Myocyte (in vitro differentiated cells): ENCODE measurements at places on chromosomes 12 and 14. TPM values are rescaled to one million over a fixed set of nuclear protein-coding genes. Genes with fewer than 3 reads are reported as not detected.
A peak's percentile ranks its signal among the peaks of the same experiment; 100 is the strongest.

DNA sequence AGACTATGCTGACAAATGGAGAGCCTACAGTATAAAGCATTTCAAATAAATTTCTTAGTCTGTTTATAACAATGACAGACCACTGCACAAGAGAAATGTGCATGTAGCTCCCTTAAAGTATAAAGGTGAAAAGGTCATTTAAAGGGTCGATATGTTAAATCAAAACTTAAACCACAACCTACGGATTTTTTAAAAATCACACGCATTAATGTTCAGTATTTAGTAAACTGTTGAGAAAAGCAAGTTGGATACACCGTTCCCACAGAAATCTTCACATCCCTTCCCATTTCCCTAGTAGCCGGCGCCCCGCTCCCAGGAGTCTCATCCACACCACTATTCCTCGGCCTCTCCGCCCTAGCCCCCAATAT lies 614 bp downstream of the FKBP3 start:
- DNase-seq: peak; percentile 8

DNA sequence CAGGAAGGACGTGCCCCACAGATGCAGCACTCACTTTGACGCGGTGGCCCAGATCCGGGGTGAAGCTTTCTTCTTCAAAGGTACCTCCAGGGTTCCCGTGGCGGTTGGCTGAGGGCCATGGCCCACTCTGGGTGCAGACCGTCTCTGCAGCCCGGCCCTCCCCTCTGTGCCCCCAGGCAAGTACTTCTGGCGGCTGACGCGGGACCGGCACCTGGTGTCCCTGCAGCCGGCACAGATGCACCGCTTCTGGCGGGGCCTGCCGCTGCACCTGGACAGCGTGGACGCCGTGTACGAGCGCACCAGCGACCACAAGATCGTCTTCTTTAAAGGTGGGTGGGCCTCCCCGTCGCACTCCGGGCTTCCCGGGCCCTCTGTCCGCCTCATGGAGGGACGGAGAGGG lies 16.9 kb downstream of the MMP17 start:
- no peak for DNase-seq

DNA sequence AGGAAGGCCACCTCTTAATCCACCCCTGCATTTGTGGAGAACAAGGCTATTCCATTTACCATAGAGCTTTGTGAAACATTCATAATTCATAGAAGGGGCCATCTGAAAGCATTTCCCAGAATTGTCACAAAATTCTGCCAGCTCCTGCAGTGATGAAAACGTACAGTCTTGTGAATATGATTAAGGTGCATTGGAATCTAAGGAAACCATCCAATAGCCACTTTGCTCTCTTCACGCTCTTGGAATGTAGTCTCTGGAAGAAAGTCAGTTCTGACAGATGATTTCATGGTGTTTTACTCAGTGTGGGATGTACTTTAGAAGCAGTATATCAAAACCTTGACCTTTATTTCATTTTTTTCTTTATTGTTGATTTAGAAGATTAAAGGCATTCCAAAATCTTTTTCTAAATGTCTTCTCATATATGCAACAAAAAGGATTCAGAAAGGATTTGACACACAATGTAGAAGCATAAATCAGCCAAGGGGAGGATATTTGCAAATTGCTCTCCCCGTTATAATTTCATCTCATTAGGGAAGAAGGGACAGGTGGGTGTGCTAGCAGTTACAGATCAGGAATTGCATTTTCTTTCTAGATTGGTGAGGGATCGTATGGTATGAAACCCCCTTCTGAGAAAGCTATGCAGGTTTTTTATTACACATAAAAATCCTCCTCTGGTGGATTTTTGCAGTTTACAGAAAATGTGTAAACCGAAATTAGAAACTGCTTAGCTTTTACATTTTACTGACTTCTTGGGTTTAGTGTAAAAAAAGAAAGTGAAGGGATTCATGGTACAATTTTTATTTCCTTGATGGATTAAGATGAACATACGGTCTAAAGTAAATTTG lies 390.2 kb downstream of the LRIG3 start:
- peak; percentile 75 for DNase-seq

The CLEC2A gene
- total RNA-seq: not detected in 2 replicates

DNA sequence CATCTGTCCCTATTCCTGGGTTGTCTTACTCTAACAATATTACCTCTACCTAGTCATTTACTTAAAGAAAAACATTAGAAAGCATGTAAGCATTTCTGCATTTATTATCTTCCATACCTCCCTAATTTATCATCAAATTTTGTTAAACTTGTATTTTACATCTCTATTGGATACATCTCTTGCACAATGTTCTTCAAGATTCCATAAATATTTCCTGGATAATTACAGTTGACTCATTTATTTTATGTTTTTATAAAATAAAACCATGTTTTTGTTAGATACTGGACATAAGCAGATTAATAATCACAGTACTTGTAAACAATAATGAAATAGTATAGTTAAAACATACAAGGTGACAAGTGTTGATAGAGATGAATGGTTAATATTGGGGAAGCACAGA lies 209.0 kb downstream of the TMTC3 start:
- no peak for DNase-seq

GRCh38 chr14:71336489-71337192 lies 429.4 kb downstream of the PCNX1 start:
- no peak for DNase-seq

DNA sequence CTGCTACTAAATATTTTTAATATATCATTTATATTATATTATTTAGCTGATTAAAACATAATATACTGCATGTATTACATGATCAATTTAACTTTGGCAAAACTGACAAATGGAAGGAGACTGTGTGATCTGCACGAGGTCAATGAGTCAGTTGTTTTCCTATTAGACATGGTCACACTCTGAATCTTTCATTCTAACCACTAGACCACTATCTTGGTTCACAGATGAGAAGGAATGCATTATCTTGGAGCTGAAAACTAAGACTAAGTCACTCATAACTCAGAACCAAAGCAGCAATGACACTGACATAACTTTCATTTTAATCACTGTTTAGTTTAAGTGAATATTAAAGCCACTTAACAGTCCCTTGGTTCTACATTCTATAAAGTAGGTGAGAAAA lies 37.4 kb downstream of the GNPTAB start:
- DNase-seq: peak; percentile 75

The BATF gene
- total RNA-seq: not detected in 2 replicates

GRCh38 chr12:68823696-68824095 lies 15.7 kb downstream of the MDM2 start:
- no peak for DNase-seq

- DNase-seq: peak; percentile 11
Measured at GRCh38 chr12:44314007-44314500, 478.2 kb downstream of the TMEM117 start.

DNA sequence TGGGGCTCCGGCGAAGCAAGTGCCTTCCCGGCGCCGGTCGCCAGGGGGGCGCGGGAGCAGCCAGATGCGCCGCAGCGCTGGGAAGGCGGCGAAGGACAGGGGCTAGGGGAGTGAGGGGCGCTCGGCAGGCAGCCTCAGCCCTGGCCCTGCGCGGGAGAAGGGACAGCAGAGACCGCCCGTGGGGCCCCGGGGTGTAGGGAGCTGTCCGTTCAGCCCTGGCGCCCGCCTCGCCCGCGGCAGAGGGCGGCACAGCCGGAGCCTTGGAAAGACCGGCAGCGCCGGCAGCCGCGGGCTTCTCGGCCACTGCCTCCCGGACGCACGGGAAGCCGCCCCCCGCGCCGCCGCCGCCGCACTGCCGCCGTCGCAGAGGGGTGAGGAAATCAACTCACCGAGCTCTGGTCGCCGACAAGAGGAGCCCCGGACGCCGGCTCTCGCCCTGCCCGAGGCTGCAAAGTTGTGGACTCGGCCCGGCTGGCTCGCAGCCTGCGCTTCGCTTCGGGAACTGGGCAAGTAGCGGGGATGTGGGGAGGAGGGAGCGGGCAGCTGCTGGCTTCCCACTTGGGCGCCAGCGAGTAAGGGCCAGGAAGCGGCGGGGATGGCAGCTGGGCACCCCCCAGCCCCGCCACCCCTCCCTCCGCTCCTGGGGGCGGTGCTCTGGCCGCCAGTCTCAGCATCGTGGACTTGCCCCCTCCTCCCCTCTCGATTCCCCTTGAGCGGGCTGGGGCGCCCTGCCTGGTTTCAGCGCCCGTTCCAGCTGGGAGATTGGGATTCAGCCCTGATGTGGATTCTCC lies at the start of gene ZDHHC22:
Gene ZDHHC22 (minus strand): TSS at position 578 of the 791 bp plus-strand sequence. CDS start 2,053 bp downstream, outside the sequence.
- peak; percentile 65 for DNase-seq

The RHNO1 gene
- 23.2 and 24.3 TPM in 2 replicates for total RNA-seq

The GPRC5A gene
- 0.42 and 1.4 TPM in 2 replicates for total RNA-seq

DNA sequence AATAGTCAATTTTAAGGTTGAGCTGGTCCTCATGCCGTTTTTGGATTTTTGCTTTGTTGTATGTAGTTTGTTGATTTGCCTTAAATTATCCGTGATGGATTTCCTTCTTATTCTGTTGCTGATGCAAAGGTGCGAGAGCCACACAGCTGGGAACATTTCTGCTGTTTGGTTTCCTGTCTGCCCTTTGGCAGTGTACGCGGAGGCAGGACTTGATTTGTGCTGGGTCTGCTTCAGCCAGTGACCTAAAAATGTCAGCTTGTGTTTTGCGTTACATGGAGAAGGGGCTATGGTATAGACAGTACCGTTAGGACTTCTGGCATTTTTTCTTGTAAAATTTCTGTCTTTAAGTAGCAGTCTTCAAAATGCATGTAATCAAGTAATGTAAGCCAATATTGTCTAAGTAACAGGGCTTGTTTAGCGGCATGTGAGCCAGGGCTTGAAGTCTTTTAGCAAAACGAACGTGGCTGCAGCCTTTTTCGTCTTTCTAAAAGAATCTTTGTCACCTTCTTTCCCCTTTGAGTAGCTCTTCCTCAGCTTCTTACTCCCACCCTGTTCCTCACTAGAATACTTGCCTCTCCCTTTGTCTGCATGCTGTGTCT lies 18.2 kb upstream of the RD3L start:
- DNase-seq: no peak

The STYK1 gene
- 3.7 and 3.8 TPM in 2 replicates for total RNA-seq

DNA sequence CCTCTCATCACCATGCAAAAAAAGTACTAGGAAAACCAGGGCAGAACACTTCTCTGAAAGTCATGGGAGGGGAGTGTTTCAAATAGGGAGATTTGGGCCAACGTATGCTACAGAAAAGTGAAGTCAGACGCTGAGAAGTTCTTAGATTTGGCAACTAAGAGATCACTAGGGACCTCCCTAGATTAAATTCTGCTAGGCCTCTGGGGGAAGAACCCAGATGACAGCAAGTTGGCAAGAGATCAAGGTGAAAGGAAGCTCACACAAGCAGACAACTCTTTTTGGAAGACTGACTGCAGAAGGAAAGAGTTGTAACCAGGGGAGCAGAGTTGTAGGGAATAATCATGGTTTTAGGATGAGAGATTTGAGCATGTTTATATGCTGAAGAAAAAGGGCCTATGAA lies 20.7 kb downstream of the IQSEC3 start:
- DNase-seq: no peak
